ENCODE measurements at places on chromosomes 11 and 22.

GRCh38 chr11:42337786-42338455 lies 878.5 kb upstream of the LRRC4C start:
- DNase-seq, result no peak

DNA sequence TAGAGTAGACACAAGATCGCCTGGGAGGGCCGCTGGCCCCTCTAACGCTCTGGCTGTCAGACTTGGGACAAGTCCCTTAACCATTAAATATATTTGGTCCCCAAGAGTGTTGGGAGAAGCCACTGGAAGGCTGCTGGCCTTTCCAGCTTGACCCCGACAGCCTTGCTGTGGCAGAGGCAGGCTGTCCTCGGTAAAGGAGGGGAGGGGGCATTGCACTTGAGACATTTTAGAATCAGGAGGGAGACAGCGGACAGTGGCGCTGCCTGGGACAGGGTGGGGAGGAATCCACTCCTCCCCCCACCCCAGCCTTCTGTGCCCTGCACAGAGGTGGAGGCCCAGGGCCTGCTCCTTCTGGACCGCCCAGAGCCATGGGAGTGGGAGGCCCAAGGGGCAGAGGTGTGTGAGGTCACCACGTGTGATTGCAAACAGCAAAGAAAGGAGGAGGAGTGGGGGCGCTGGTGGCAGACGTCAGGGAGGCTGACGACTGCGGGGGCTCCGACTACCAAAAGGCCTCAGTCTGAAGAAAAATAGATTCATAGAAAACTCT lies 28.9 kb downstream of the APOL1 start:
- DNase-seq, result no peak

GRCh38 chr11:65649656-65650546 lies 12.0 kb downstream of the SIPA1 start:
- DNase-seq, result no peak

DNA sequence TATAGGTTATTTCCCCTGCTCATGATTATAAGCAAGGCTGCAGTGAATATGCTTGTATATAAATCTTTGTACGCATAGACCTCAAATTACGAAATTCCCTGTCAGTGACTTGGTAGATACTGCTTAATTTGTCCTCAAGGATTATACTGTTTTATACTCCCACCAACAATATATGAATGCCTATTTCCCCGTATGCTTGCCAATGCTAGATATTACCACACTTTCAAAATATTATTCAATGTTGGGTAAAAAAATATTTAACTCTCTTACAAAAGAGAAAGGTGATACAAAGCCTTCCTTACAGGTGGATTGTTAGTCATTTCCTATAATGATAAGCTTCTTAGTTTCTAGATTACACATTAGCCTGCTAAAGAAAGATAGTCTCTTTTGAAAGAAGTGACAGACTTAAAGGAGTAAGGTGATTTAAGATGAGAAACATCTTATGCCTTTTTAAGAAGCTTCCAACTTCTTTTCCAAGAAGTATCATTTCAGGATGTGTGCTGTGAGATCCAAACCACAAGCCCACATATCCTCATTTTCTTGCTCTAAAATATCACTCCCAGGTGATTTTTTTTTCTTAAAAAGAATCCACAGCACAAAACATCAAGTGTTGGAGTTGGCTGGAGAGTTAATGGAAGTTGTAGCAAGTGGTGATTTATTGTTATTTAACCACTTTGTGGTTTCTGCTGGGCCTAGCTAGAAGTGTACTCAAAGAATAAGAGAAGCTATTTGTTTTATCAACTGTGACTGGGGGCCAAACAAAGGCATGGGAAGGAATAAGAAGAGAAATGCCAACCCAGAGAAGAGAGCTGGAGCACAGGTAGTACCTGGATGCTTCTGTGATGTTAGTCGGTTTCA lies 59.2 kb downstream of the BARX2 start:
- DNase-seq, result no peak

DNA sequence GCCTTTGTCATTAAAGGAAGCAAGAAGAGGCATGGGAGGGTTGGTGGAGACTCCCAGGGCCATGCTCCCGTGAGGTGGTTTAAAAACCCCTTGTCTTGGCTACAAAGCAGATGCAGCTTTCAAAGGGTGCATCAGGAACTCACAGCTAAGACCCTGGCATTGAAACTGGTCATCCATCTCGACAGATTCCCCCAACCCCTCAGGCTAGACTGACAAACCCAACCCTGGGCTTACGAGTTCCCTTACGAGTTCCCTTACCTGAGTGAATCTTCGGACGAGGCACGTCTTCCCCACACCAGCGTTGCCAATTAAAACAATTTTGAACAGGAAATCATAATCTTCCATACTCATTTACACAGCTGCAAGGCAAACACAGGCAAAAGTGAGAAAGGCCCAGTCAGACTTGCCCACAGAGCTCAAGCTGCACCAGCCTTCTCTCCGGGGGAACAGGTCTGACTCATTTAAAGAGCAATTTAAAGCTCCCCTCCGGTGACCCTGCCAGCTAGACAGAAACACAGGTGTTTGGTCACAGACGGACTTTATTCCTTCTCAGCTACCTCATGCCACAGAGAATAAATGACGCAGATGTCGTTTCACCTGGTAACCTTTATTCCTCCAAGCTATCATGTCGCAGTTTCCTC lies 74.6 kb downstream of the RAB30 start:
- DNase-seq, result no peak

- no peak for DNase-seq
Measured at GRCh38 chr11:77580712-77581337, 8.9 kb upstream of the AQP11 start.

GRCh38 chr22:30224161-30224857 lies 22.2 kb downstream of the LIF start:
- DNase-seq, result no peak

DNA sequence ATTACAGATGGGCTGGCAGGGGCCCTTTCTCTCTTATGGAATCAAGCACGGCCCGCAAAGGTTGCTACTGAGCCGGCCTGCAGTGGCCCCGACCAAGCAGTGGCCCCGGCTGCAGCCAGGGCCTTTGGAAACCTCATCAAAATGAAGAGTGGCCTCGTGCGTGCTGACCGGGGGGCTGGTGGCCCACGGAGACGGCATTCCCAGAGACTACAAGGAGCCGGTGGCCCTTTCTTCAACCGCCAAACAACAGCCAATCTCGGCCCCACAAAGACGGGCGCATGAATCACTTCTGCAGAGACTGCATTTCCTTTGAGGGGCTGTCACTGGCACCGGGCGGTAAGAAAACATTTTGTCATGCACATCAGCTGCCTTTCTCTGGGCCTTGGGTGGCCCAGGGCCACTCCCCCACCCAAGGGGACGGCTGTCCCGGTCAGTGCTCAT lies 43.1 kb upstream of the FGF3 start:
- no peak for DNase-seq

DNA sequence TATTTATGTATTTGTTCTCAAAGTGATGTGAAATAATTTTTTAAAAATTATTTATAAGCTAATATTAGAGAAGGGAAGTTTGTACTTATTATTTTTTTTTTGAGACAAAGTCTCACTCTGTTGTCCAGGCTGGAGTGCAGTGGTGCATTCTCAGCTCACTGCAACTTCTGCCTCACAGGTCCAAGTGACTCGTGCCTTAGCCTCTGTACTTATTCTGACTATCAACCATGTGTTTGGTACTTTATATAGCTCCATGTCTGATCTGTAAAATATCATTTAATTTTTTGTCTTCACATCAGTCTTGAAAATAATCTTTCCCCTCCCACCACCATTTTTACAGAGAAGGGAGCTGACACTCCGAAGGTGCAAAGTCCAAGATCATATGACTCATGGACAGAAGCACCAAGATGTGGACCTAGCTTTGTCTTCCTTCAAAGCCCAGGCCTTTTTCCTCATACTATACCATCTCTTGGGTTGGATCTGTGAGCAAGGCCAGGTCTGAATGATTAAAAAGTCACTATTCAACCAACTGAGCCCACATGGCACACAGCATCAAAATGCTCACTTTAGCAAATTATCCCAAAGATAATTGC lies 32.4 kb upstream of the EED start:
- DNase-seq, result no peak

Measured in HS-5 (cell line).